ENCODE measurements at places on chromosomes 16 and 17.

GRCh38 chr16:27066668-27067537 is at the start of gene C16orf82:
C16orf82 (plus strand) TSS chr16:27066927.
- no peak for DNase-seq

- peak; percentile 89 for DNase-seq
These were observed 3.4 kb downstream of the SLC38A10 start for GRCh38 chr17:81291662-81292061.

DNA sequence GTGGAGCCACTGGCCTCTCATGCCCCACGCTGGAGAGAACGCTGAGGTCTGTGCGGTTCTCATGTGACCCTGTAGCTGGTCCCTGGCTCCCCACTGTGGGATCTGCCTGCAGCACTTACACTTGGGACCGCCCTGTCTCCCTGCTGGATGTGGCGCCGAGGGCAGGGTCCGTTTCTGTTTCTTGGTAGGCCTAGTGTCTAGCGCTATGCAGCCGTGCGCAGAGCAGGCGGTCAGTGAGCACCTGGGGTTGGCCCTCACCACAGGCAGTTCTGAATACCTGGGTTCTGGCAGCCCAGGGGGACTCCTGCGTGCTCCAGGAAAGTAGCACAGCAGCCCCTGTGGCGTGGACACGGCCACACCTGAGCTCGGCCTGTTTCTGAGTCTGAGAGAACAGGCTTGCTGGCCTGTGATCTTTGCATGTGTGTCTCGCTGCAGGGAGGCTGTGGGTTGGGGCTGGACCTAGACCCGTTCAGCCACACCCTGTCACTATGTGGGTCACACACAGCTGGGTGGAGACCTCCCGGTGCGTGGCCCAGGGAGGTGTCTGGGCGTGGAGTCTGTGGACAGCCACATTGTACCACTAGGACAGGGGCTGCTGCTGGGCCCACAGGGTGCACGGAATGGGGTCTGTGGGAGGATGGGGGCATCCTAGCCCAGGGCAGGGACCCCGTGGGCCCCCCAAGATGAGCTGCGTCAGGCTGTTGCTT is 2.8 kb downstream of the CAPN15 start:
- DNase-seq: no peak

DNA sequence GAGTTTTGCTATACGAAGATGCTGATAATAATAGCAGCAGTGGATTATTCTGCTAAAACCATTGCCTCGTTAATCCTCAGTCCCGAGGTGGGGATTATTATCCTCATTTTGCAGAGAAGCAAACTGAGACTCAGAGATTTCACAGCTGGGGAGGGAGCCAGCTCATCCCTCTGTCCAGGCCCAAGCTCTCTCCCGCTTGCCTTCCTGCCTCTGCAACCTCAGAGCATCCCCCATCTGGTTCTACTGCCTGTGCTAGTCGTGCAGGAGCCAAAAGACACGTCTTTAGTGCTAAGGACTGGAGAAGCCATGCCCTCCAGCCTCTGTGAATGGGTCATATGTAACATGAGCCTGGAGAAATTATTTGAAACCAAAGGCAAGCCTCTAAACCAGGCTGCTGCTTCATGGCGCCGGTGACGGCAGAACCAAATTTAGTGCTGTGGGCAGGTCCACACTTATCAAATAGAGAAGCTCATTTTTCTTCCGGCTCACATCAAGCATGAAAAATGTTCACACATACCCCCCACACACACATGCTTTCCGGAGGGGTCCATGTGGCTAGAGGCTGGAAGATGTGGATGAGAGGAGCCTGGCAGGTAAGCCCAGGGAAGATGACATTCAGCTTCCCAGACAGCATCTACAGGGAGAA is 13.5 kb downstream of the MAPT start:
- DNase-seq: no peak

GRCh38 chr16:50300942-50301625 is 34.7 kb downstream of the ADCY7 start:
- DNase-seq: peak; percentile 42

- DNase-seq: no peak
These were observed 122.5 kb downstream of the XYLT1 start for GRCh38 chr16:17348042-17348783.

GRCh38 chr17:63956296-63956920 is 16.3 kb downstream of the SCN4A start:
- no peak for DNase-seq

GRCh38 chr17:59502800-59503199 is 62.6 kb upstream of the DHX40 start:
- no peak for DNase-seq

DNA sequence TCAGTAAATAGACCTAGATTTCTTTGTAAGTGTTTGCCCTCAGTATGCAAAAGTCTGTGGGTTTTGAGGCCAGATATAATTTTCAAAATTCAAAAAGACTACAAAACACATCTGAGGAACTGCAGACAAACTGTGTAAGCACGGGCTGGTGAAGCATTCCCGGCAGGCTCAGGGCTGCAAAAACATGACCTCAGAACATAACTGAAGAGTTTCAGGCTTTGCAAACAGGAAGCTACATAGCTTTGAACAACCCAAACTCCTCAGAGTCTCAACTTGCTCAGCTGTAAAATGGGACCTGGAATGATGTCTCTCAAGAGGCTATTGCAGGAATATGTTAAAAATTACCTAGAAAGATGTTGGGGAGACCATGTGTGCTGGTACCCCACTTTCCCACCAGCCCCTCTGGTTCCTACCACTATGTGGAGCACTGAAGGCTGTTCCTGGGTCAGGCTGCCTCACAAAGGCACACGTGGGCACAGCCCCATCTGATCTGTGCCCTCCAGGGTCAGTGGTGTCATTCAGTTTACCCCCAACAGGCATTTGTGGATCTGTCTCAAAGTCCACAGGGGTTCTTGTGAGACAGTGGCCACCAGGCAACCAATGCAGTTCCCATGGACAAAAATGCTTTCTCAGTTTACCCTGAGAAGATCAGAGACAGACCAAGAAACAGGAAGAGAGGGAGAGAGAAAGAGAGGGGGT is 72.9 kb downstream of the CREBBP start:
- DNase-seq: no peak

DNA sequence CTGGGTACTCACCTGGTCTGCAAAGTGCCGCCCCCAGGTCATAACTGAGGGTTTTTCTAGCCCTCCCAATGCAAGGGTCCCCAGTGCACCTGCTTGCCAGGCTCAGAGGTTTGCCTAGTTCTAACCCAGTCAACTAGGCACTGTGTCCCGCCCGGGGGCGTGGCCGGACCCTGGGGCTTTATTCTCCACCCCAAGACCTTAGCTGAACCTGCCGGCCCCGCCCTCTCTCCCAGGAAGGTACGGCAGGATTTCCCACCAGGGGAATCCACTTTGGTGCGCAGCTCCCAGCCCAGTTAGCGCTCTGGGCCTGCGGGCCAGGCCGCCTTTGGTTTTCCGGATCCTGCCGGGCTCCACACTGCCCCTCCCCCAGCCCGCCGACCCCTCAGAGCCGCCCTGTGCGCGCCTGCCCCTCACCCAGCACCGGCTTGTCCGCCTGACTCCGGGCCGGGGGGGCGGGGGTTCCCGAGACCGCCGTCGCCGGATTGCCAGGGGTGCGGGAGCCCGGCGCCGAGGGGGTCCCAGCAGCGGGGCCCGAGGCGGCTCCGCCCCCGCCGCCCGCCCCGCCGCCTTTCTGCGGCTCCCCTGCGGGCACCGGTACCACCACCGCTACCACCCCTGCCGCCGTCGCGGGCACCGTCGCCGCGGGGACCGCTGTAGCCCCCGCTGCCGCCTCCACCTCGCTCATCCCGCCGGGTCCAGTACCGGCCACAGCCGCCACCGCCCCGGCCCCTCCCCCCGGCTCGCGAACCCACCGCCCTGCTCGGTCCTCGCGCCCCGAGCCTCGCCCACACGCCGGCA is 424 bp downstream of the YBX2 start:
- no peak for DNase-seq

GRCh38 chr17:34285286-34285792 is at the start of gene CCL11:
CCL11 (plus strand) TSS chr17:34285742; CDS start chr17:34285809, 67 bp downstream.
- no peak for DNase-seq

DNA sequence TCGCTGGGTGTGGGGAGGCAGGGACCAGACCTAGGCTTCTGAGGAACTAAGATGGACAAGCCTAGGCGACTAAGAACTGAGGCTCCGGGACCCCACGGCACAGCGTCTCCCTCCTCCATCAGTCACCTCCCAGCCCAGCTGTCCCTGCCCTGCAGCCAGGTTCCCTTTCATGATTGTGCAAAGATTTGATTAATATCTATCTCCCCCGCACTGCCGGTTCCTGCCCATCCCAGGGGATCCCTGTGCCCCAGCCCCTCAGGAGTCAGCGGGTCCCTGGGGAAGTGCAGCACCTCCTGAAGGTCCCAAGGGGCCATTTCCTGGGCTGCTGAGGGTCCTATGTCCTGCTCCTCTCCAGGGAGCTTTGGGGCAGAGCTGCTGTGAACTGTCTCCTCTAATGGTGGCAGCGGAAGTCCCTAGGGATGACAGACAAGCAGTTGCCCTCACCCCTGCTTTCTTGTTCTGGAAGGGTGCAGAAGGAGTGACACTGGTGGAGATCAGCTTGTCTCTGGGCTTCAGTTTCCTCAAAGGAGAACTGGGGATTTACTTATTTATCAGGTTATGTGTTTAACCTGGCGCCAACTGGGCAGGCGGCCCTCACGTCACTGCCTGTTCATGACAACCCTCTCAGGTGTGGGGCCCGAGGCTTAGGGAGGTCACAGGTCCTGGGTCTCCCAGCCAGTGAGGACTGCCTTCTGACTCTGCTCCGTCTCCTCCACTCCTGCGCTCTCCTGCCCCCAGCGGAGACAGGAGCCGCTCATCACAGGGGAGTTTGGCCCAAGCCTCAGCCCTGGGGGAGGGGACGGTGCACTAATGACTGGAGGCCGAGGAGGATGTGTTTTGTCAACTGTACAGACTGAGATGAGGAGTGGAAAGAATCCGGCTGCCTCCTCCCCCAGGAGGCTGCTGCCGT is 1.9 kb upstream of the C16orf74 start:
- DNase-seq: no peak

DNA sequence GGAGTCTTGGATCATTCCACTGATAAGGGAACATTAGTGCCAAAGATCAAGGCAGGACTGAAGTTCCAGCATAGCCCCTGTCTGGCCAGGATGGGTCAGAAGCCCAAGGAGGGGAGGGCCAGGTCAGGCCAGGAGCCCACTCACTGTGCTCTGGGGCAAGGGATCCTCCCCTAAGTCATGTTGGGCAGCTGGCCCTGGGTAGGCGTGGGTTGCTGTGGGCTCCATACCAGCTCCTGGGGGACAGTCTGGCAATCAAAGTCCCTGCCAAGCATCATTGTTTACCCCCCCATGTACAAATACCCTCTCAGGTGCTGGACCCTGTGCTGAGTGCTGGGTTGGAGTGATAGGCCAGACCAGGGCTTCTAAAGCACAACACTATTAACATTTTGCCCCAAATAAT is 130.5 kb downstream of the IRX5 start:
- no peak for DNase-seq

DNA sequence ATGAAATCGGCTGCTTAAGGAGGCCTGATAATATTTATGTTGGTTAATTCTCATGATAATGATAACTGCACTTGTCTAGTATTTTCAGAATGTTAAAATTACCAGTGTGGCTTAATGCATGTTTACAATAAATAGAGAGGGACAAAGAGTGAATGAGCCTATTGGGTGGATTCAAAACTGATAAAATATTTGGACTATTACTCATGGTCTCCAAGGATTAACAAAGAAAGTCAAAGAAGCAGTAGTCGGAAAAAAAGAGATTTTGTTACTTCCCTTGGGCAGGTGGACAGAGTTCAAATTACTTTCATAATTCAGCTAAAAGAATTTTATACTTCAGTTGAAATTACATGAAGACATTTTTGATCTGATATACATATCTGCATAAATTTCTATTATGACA is 258.2 kb upstream of the PMFBP1 start:
- no peak for DNase-seq

DNA sequence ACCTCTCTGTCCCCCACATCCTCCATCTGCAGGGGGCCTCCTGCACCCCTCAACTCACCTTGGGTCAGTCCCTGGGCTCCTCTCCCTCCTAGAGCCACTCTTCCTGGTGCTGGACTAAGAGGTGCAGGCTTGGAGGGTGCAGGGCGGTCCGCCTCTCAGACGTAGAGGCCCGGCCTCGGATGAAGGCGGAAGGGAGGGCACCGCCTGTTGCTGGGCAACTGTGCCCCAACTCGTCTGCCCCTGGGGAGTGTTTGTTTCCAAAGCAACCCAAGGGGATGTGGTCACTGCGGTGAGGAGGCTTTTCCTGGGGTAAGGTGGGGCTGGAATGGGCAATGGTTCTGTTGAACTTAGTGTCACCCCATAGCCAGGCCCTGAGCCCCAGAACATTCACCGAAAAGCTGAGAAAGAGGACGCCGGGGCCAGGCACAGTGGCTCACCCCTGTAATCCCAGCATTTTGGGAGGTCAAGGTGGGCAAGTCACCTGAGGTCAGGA is at the start of gene C16orf54:
Gene C16orf54 (minus strand): TSS at position 138 of the 493 bp plus-strand sequence. CDS start 1,039 bp downstream, outside the sequence.
- DNase-seq: peak; percentile 93

GRCh38 chr16:9481747-9482730 is 390.6 kb downstream of the HAPSTR1 start:
- DNase-seq: no peak

- DNase-seq: peak; percentile 72
These were observed 26.2 kb upstream of the RFFL start for GRCh38 chr17:35089586-35090296.

- no peak for DNase-seq
These were observed 184.4 kb downstream of the SNX29 start for GRCh38 chr16:12160815-12161550.

GRCh38 chr16:12575288-12575687 is 228.4 kb downstream of the CPPED1 start:
- DNase-seq: no peak

DNA sequence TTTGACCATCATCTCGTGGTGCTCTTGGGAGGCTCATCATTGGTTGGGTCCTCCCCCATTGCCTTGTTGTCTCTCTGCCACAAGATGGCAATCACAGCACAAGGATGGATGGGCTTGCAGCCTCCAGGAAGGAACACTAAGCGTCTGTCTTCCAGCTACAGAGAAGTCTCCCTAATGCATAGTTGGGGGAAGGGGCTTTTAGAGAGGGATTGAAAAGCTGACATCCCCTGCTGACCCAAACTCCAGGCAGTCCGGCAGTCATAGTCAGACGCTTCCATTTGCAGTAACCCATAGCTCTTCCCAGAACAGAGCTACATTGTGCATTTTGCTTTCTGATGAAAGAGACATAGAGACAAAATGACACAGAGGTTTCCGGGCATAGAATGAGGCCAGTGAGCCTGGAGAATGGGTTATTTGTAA is 111.4 kb downstream of the UTP18 start:
- DNase-seq: no peak

DNA sequence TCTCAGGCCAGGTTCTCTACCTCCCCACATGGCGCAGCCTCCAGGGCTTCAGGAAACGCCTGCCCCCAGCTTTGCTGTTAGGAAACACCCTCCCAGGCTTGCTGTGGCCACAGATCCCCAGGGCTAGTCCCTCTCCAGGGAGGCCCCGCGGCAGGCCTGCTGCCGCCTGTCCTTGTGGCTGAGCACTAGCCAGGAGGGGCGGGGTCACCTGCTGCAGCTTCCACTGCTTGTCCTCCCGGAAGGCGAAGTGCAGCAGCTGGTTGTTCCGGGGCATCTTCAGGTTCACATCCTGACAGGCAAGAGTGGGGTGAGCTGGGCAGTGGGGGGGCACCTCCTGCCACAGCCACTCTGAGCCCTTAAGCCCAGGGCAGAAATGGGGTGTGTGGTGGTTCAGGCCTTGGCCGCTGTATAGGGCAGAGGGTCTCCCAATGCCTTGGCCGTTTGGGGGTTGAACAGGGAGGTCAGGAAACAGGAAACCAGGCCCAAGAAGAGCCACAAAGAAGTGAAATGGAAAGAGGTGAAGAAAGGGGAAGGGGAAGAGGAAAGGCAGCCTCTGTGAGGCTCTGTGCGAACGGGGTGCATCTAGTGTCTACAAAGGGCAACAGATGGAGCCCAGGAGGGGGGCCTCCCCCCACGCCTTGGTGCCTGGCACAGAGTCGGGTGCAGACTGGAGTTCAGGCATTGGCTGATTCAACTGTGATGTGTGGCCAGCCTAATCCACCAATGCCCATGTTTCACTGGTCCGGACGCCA is 2.0 kb downstream of the ROGDI start:
- DNase-seq: peak; percentile 80

Data from Right ventricle myocardium inferior (tissue), 1 donor.